Stimulated activated CD4-positive, alpha-beta T cell treated with anti-CD3 and anti-CD28 coated beads, Interleukin-2, amount 100 ng/mL, for 4 hours (primary cell): ENCODE measurements at places on chromosomes 16 and 17.

- no peak for DNase-seq
These were observed 8.7 kb downstream of the ATXN1L start for GRCh38 chr16:71854369-71854948.

- no peak for DNase-seq
These were observed 5.3 kb downstream of the MNT start for GRCh38 chr17:2395258-2396181.

DNA sequence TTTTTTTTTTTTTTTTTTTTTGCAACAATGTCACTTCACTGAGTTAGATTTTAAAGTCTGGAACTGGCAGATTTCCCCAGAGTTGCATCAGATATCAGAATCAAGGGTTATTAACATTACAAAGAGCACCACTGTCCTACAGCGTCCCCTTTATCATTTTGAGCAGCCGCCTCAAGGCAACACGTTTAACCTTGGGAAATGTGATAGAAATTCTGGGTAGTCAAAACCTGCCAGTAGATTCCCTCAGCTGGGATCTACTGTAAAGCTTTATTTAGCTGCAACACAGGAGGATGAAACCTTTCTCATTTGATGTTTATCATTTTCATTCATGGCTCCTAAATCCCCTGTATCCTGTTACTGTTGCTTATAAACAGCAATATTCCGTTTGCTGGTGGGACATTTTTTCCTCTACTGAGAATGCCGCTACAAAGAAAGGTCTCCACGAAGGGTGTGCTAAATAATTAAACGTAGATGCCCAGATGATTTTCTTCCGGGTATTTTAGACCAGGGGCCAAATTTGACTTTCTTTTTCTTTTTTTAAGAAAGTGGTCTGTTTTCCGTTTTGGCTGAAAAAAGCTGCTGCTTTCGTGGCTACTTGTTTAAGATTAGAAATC lies 436.1 kb upstream of the GOT2 start:
- DNase-seq = no peak

DNA sequence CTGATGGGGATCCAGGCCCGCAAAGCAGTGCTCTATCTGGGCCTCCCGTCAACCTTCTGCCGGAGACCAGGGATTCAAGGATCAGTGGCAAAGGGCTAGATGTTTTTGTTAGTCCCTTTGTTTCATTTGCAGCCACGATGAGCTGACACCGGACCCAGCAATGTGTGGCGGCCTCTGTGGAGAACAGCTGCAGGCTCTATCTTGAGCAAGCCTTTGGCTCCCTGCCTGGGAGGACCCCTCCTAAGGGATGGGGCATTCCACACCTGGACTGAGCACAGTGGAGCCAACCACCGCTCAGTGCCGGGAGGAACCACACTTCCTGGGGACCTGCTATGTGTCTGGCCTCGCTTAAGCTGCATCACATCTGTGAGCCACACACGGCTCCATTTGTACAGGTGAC lies 215.8 kb downstream of the RBFOX3 start:
- no peak for DNase-seq

DNA sequence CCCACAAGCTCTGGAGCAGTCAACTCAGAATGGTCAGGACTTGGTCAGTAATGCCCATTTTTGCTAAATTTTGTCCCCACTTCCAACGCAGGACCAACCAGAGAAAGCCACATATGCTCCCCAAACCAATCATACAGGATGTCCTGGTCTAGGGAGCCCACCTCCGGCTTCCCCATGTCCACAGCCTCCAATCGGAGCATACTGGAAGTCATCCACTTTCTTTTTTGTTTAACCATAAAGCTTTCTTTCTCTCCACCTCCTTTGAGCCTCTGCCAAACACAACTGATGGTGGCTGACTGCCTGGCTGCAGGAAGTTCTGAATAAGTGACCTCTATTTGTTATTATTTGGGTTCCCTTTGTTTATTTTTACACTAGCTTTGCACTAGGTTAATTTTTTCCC lies 549.1 kb downstream of the WWOX start:
- no peak for DNase-seq

DNA sequence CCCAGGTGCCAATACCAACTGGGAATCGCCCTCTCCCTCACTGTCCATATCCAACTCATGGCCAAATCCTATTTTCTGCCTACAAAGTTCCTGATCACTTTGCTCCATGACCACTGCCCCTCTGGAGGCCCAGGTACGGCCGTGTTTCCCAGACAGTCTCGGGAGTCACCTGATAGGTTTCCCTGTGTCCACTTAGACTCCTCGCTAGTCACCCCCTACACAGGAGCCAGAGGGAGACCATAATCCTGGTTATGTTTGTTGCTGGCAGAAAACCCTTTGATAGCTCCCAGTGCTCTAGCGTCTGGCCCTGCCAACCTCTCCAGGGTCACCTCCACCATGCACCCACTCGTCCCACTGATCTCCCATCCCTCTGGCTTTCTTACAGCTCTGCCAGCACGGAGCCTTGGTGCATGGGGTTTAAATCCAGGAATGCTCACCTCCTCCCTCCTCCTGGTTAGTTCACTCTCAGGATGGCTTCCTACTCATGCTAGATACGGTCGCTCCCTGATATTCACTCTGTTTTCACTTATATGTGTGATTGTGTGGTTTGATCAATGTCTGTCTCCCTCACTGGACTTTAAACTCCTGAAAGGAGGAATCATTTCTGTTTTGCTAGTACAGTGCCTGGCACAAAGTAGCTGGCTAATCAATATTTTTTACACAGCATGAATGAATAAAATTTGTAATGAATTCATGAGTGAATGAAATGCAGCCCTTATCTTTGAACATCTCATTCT lies 7.5 kb upstream of the CALB2 start:
- no peak for DNase-seq

- DNase-seq = no peak
These were observed 10.6 kb downstream of the ITGB4 start for GRCh38 chr17:75731716-75732498.

DNA sequence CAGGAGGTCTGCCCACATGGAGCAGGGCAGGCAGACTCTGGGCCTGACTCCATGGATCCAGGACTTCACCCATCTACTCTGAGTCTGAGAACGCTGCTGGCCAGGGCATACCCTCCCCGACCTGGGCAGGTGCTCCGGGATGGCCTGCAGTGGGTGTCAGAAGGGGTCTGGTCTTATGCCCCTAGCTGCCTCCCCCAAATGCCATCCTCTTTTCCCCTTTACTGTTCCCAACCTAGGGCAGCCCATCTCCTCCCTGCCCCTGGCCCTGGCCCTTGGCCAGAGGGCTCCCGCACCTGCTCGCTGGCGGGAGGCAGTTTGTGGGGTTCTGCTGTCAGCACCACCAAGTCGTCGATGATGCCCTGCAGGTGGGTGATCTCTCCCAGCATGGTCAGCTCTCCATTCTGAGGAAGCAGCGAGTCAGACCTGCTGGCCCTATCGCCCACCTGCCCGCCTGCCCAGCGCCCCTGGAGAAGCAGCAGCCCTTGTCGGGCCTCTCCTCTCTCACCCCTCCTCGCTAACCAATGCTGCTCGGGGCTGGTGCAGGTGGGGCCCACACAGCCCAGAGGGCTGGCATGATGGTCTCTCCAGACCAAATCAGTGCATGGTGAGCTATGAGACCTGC lies 8.2 kb downstream of the MTSS2 start:
- DNase-seq = no peak

DNA sequence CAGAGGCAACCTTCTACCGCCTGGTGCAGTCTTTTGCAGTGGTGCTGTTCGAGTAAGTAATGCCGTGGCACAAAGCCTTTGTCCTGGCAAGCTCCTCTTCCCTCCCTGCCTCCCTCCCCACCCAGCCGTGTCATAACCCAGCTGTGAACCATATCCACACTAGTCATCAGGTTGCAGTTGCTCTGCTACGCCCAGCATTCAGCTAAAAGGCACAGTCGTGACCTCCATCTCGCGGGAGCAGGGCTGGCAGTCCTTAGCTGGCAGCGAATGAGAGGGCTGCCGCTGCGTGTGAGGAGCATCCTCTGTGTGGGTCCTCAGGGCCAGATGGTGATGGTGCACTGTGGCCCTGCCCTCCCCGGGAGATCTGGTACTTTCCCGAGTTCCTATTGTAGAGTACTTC lies 39.3 kb downstream of the CIBAR2 start:
- DNase-seq = no peak

DNA sequence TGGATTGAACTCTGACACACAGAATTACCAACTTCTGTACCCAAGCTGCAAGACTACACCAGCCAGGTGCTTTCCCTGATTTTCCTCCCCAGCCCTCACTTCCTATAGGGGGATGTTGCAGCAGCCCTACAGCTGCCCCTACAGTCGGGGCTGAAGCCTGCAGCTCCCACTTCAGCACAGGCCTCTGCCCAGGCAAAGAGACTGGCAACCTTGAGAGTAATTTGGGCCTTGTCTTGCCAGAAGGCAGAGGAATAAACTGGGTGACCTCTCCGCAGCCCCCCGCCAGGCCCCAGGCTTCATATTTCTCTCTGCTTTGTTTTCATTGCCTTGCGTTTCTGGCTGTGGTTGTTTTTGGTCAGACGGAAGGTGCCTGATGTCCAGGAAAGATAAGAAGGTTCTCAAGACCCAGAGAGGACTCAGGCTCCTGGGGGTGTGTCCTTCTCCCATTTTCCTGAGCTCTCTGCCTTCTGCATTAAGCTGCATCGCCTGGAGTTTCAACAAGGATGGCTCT lies 32.0 kb downstream of the SLC6A4 start:
- no peak for DNase-seq
